Neuronal stem cell (in vitro differentiated cells): ENCODE measurements at places on chromosomes 5 and 9.

DNA sequence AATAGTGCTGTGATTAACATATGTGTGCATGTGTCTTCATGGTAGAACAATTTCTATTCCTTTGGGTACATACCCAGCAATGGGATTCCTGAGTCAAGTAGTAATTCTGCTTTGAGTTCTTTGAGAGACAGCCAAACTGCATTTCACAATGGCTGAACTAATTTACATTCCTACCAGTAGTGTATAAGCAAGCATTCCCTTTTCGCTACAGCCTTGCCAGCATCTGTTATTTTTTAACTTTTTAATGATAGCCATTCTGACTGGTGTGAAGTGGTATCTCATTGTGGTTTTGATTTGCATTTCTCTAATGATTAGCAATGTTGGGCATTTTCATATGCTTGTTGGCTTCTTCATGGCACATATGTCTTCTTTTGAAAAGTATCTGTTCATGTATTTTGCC, 308.5 kb downstream of the ARRDC3 start:
- DNase-seq, result no peak

GRCh38 chr9:27856748-27857147, 283.5 kb upstream of the C9orf72 start:
- DNase-seq, result no peak

GRCh38 chr9:112705768-112706427, 12.0 kb downstream of the INIP start:
- DNase-seq, result peak; percentile 18

DNA sequence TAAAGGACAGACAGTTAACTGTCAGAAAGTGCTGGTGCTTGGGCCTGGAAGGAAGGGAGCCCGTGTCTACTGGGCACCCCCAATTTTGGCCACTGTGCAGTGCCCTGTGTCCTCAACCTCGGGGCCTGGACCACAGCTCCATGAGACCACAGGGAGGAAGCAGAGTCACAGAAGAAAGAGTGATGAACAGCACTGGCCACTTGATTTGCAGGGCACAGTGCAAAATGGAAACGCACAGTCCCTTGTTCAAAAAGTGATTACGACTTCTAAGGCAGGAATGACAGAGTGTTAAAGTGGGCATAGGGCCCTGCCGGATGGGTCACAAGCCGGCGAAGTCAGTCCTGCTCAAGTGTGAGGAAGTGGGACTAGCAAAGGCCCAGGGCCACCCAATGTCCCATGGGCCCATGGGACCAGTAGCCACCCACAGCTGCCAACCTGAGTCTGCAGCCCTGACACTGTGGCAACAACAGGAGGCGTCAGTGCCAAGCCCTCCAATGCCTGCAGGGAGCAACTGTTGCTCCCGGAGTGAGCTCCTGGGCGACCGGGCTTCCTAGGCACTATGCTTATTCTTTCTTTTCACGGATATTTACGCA, 85.4 kb downstream of the ADAMTS2 start:
- DNase-seq, result no peak

- DNase-seq, result no peak
These were observed 6.4 kb downstream of the LTC4S start for GRCh38 chr5:179800071-179800695.
